MCF 10A (cell line): ENCODE measurements at places on chromosomes 12 and 14. TPM values are rescaled to one million over a fixed set of nuclear protein-coding genes. Genes with fewer than 3 reads are reported as not detected.
A peak's percentile ranks its signal among the peaks of the same experiment; 100 is the strongest.

DPY19L2 gene
- total RNA-seq, result not detected in 2 replicates

KCTD10 gene
- 44.9 and 45.7 TPM in 2 replicates for total RNA-seq

CNPY2 gene
- total RNA-seq, result 169 and 210 TPM in 2 replicates

POLE gene
- total RNA-seq, result 36.3 and 40.4 TPM in 2 replicates

LRTM2 gene
- not detected in 2 replicates for total RNA-seq

DNA sequence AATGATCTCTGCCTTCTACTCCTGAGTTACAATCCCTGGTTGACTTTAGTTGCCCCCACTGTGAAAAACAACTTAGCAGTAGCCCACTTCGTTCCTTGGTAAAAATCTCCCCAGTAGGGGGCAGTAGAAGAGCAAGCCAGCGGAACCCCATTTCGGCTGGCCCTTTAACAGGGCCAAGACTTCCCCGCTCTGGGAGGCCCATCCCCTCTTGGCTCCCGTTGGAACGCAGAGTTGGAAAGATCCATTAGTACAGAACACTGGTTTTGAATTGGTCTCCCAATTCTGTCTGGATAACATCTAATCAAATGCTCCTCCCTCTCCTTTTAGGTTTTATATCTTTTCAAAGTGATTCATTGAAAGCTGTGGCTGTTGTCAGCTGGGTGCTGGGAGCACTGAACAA, 1133.3 kb downstream of the BCL11B start:
- DNase-seq, result peak; percentile 45

- DNase-seq, result peak; percentile 71
Measured at GRCh38 chr14:78848234-78848820, 678.2 kb downstream of the NRXN3 start.

- DNase-seq, result no peak
Measured at GRCh38 chr12:82415402-82415801, 57.1 kb downstream of the METTL25 start.

DNA sequence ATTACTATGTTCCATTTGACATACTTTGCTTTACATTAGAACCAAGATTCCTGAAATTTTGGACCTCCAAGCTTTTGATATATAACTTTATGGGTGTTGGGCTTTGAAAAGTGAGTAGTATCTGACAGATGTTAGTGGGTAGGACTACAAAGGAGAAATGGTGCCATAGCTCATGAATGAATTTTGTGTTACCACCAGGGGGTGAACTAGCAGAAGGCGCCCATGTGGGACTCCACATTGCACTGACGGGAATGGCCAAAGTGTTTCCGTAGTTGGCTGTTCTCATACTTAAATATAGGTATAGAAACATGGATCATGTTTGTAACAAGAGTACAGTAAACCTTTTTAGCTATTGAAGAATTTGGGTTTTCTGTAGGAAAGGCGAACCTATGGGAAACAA, 337.5 kb downstream of the FLRT2 start:
- DNase-seq, result no peak

DNA sequence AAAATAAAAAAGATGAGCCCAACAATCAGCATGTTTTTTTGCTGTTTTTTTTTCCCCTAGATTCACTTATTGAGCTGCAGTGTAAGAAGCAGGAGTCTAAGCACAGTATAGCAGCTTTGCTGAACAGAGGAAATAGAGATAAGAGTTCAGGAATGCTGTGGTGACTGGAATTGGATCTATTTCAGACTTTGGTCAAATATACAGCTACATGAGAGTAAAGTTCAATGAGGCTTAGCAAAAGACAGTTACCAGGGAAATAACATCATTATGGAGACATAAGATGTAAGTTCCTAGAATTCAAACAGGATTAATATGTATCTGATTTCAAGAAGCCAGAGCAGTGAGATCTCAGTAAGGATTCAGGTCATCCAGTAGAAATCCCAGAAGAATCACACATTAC, 613.0 kb downstream of the RPS29 start:
- DNase-seq, result no peak

- peak; percentile 75 for DNase-seq
Measured at GRCh38 chr12:98373025-98373554, 142.3 kb upstream of the TMPO start.

DNA sequence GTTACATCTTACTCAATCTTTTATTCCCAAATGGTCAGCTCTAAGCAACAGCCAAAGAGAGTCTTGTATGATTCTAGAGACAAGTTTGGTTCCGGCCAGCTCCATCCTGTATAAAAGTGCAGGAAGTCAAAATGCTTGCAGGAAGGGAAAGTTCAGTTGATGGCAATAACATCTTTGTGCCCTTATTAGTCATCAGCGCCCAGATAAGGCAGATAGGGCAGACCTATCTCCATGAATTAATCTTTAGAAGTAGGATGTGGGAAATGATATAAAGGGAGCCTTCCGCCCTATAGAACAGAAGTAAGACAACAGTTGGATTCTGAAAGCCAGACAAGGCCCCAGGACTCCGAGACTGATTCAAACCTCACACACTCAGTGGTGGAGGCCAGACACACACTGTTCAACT, 6.4 kb downstream of the GNS start:
- no peak for DNase-seq

GRCh38 chr12:84924981-84925380, 12.4 kb upstream of the SLC6A15 start:
- peak; percentile 32 for DNase-seq

DNA sequence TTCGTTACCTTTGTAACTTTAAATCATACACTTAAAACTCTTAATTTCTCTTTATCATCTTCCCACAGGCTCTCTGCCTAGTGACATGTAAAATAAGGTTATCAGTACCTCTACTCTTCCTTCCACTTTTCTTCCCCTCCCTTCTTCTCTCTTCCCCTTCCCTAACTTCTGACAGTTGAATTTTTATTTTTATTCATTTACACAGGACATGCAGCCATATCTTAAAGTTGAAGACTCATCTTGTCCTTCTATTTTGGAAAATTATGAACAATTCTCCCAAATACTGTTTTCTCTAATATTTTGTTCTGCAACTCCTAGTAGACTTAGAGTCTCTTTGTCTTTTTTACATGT, 263.9 kb downstream of the FBXL14 start:
- DNase-seq, result no peak

GRCh38 chr12:65961190-65962035, 137.1 kb downstream of the HMGA2 start:
- DNase-seq, result no peak

DNA sequence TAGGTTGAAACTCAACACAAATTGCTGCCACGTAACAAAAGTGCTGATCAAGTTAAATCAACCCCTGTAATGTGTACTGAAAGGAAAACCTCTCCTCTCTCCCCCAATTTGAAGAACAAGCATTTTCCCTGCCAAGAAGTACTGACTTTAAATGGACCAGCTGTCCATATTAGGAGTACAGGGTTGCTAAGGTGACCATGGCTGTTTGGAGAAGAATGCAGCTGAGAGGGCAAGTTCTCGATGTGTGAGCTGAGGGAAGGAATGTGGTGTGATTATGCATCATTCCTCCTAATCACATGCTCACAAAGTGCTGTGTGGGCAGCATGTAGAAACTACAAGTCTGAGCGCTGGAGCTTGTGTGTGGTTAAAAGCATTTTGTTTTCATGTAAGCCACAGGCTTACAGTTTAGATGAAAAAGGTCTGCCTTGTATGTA, 50.9 kb upstream of the CCT2 start:
- peak; percentile 75 for DNase-seq

DNA sequence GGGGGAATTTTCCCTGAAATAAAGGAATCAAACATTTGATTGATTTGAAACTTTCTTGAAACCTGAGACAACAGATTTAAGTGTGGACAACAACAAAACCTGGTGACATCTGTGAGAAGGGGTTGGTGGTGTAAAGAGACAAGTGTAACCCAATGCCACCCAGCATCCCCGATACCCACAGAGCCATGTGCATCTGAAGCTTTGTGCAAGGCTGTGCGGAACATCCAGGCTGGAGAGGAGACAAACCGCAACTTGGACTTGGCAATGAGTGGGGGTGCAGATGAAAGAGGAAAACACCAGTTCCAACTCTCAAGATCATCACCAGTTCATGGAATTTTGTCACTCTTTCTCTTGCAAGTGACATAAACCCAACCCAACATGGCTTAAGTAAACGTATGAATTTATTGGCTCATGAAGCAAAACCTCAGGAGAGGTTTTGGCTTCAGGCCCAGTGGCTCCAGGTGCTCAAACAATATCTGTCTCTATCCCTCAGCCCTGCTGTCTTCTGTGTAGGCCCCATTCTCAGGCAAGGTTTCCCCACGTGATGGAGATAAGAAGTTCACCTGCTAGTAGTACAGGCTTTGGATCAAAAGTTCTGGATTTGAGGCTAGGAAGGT, 55.2 kb upstream of the NTF3 start:
- no peak for DNase-seq

DNA sequence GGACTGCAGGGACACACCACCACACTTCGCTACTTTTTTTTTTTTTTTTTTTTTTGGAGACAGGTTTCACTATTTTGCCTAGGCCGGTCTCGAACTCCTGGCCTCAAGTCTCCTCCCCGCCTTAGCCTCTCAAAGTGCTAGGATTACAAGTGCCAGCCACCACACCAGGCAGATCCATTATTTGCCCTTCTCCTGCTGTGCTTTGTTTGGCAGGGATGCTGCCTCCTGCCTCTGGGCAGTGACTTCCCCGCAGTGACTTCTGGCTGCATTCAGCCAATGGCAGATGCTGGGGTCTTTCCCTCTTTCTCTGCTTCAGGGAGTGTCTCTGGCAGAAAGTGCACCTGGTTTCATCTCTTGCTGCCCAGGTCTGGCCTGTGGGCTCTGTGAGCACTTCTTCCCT, 6.7 kb upstream of the MORN3 start:
- DNase-seq, result no peak

DNA sequence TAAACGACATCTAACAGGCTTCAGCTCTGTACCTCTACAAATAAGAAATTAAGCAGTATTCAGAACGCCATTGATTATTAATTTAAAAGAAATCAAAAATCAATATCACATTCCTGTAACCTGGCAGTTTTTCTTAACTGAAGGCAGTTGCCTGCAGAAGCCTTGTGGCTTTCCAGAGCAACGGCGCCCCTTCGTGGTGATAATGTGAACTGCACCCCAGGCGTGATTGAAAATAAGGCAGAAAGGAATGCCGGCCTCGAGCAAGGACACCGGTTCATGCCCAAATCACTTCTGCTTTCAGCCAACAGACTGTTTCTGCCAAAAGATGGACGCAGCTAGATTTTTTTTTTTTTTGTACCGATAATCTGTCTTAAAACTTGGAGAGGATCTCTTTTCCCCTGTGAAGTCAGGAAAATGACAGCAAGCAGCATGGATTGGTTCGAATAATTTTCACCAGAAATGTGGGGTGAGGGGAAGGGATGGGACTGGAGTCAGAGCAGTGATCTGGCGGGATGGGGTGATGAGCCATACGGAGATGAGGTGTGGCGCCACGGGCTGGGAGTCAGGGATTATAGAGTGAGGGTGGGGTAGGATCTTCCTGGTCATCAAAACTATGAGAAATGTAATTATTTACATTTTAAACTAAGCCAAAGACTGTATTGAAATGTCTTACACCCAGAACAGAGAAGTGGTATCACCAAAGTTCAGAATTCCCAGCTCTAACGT, 473.0 kb downstream of the DPF3 start:
- peak; percentile 72 for DNase-seq

- peak; percentile 19 for DNase-seq
Measured at GRCh38 chr14:67358924-67359774, 455 bp downstream of the ATP6V1D start.

- peak; percentile 18 for DNase-seq
Measured at GRCh38 chr12:100789146-100789545, 5.4 kb upstream of the ANO4 start.

- DNase-seq, result no peak
Measured at GRCh38 chr12:116876151-116876869, 4.9 kb downstream of the HRK start.

GRCh38 chr12:77104792-77105191, 39.4 kb upstream of the E2F7 start:
- no peak for DNase-seq

GRCh38 chr12:11704089-11704488, 54.6 kb downstream of the ETV6 start:
- DNase-seq, result no peak

DNA sequence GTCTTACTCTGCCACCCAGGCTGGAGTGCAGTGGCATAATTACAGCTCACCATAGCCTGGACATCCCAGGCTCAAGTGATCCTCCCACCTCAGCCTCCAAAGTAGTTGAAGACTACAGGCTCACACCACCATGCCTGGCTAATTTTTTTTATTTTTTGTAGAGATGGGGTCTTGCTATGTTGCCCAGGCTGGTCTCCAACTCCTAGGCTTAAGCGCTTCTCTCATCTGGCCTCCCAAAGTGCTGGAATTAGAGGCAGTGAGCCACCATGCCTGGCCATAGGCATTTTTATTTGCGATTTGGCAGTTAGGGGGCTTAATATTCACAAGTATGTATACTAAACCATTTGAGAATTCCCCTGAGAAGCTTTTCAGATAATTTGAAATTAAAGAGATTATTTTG, 19.1 kb downstream of the PNMA1 start:
- no peak for DNase-seq
